ENCODE measurements at places on chromosomes 11 and 22.

DNA sequence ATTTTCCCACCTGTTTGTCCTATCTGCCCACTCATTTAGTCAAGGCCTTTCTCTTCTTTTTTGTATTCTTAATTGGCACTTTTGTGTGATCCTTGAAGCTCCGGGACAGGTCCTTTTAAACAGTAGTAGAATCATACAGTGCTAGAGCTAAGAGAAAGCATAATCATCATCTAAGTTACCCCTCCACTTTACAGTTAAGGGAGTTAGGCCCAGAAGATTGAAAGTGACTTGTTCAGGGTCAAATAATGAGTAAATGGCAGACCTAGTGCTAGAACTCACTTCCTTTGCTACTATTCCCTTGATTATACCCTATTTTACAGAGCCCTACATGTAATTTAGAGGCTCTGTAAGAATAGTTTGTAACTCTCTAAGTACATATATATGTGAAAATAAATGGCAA, 2.5 kb downstream of the USP47 start:
- DNase-seq, result no peak

GRCh38 chr11:31499576-31500178, 9.7 kb downstream of the IMMP1L start:
- no peak for DNase-seq

DNA sequence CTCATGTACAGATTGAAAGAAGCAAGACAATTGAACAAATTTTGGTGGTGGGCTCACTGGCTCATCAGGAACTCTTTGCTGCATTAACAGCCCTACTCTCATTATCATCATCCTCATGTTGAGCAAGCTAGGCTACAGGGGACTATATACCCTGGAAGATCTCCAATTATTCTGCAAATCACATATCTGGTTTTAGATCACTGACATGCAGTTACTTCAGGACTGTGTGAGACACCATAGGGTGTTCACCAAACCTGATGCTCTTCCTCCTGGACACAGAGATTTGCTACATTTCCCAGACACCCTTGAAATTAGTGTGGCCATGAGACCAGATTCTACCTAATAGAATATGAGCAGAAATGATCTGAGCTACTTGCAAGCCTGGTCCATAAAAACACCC, 23.0 kb upstream of the ME3 start:
- no peak for DNase-seq

GRCh38 chr11:27263046-27263445, 100.0 kb downstream of the CCDC34 start:
- no peak for DNase-seq

- DNase-seq, result peak; percentile 36
These were observed 75.3 kb downstream of the APIP start for GRCh38 chr11:34840736-34841386.

- DNase-seq, result no peak
These were observed 14.1 kb downstream of the CSDC2 start for GRCh38 chr22:41574847-41575381.

DNA sequence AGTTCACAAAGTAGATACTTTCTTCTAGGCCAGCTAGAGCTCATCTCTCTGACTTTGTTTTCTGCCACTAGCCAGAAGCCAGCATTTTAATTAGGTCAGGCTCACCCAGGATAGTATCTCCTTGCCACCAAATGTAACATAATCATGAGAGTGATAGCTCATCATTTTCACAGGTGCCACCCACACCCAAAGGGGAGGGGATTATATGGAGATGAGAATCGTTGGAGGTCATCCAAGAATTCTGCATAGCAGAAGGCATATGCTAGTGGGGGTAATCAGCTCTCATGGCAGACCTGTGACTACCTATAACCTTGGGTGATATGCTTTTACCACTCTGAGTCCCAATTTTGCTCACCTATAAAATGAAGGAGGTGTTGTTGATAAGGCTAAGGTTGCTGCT, 523.0 kb downstream of the METTL15 start:
- no peak for DNase-seq

GRCh38 chr11:6931146-6931713, 5.0 kb downstream of the ZNF215 start:
- no peak for DNase-seq

- no peak for DNase-seq
These were observed 9.9 kb upstream of the EIF4G2 start for GRCh38 chr11:10818594-10818993.

GRCh38 chr11:69249311-69250185, 44.4 kb upstream of the MYEOV start:
- no peak for DNase-seq

DNA sequence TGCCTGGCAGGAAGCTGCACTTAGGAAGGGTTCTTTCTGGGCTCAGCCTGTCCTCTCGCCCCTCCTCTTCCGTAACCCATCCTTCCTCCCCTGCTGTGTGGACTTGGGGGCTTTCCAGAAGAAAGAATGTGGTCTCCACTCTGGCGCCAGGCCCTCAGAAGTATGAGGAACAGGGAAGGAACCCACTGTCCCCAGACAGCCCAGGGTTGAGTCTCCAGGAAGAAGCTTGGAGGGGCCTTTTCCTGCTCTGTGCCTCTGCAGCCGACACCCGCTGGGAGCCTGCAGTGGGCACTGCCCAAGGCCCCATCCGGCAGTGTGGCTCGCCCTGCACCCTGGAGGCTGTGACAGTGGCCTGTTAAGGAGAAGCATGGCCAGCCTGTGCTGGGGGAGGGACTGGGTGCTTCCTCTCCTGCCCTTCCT, 112.6 kb downstream of the ST3GAL4 start:
- no peak for DNase-seq

GRCh38 chr11:64110465-64111375, 55.2 kb downstream of the MACROD1 start:
- DNase-seq, result no peak

DNA sequence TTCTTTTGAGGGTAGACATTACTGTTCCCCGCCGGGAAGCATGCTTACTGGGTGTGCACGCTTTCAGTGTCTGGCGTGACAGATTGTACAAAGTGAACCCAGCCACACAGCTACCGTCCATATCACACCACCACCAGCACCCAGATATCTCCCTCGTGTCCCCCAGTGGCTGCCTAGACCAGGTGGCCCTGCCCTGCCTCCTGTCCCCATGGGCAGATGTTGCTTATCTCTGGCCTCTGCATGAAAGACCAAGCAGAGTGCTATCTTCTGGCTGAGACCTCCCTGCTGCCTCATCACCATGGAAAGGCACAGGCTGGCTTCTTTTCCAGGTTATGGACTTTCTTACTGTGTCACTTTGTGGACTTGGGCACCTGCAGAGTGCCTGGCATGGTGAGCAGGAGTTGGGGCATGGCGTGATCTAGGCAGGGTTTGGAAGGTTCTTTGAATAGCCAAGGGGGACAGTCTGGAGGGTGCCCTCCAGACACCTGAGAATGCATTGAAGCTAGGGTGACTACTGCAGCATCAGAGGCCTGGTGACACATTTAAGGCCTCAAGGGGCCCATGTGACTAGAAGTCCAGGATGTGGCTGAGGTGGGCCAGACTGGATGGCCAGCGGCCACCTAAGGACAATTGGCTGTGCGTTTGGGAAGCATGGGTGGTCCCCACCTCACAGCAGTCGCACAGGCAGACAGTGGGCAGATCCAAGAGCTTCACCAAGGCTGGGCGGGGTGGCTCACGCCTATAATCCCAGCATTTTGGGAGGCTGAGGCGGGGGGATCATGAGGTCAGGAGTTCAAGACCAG, 4.7 kb downstream of the TANGO2 start:
- DNase-seq, result peak; percentile 5

- no peak for DNase-seq
These were observed 1.0 kb upstream of the KLHL35 start for GRCh38 chr11:75434051-75434450.

DNA sequence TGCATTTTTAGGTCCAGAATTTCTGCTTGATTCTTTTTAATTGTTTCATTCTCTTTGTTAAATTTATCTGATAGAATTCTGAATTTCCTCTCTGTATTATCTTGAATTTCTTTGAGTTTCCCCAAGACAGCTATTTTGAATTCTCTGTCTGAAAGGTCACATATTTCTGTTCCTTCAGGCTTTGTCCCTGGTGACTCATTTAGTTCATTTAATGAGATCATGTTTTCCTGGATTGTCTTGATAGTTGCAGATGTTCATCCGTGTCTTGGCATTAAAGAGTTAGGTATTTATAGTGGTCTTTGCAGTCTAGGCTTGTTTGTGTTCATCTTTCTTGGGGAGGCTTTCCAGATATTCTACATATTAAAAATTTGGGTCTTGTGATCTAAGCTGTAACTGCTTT, 694.8 kb upstream of the CCDC179 start:
- no peak for DNase-seq

DNA sequence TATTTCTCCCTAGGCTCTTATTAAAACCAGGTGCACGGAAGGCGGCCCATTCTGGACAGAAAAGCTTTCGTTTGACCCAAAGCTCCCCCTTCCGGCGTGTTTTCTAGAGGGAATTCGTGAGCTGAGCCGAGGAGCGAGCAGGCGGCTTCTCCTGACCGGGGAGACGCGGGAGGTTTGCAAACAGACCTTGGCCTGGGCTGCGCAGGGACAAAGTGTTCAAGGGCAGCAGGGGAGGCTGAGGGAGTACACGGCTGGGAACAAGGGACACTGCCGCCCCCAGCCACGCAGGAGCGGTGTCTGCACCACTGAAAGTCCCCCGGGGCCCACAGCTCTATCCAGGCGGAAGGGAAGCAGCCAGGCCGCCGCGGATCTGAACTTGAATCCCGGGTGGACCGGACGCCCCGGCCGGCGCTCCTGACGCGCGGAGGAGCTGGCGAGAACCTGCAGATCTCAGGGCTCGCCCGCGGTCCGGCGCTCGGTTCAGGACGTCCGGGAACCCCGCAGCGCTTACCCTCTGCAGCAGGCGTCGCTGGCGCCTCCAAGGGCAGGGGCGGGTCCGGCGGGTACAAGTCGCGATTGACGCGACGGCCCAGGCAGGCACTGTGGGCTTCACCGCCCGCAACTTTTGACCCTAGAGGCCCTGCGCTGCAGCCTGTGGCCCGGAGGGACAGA, 101.9 kb downstream of the WT1 start:
- DNase-seq, result no peak

- DNase-seq, result no peak
These were observed 83.4 kb downstream of the ALX4 start for GRCh38 chr11:44226490-44226889.

- DNase-seq, result no peak
These were observed 213.6 kb downstream of the LRRC4C start for GRCh38 chr11:41245704-41246398.
